Stimulated activated CD4-positive, alpha-beta T cell treated with anti-CD3 and anti-CD28 coated beads, Interleukin-15, amount 100 ng/mL, for 48 hours (primary cell): ENCODE measurements at places on chromosomes 5 and 9.

DNA sequence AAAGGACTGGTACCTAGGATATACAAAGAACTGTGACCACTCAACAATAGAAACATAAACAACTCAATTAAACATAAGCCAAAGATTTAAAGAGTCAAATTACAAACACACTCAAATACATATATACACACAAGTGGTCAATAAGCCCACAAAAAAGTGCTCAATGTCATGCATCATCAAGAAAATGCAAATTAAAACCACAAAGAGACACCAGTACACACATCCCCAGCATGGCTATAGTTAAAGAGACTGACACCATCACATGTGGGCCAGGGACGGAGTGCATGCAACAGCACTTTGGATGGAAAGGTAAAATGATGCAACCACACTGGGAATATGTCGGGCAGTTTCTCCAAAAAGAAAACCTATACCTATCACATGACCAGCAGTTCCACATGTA, 89.7 kb downstream of the CAAP1 start:
- no peak for DNase-seq

DNA sequence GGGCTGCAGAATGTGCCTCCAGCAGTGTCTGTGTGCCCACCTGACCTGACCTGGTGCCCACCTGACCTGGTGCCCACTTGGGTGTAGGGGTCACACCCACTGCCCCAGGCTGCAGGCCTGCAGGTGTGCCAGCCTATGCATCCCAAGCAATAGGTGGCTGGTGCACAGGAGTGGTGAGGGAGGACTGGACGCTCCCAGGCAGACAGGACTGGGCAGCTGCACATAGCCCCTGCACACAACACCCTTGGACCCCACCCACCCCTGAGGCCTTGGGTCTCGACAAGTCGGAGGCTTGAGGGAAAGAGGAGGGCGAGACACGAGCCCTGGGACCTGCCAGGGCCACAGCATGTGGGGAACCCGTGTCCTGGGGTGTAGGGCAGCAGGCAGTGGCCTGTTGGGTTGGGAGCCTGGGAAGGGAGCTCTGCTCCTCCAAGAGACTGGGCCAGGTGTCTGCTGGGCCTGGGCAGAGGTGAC, 10.8 kb upstream of the NRARP start:
- DNase-seq: no peak

DNA sequence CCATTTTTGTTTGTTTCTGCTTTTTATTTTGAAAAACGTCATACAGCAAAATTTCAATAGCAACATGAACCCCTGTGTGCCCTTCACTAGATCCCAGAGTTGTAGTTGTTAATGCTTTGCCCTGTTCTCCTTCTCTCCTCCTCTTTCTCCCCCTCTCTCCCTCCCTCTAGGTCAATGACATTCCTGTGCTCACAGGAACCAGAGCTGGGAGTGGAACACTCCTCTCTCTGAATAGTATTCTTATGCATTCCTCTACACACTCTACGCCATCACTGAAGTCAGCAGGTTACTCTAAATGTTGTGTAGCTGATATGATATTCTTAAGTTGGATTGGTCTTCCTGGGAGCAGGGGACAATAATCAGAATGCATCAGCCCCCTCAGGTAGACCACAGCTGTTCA, 243.4 kb downstream of the SYK start:
- DNase-seq: no peak

- no peak for DNase-seq
Measured at GRCh38 chr9:35862328-35862727, 7.9 kb downstream of the OR13J1 start.

DNA sequence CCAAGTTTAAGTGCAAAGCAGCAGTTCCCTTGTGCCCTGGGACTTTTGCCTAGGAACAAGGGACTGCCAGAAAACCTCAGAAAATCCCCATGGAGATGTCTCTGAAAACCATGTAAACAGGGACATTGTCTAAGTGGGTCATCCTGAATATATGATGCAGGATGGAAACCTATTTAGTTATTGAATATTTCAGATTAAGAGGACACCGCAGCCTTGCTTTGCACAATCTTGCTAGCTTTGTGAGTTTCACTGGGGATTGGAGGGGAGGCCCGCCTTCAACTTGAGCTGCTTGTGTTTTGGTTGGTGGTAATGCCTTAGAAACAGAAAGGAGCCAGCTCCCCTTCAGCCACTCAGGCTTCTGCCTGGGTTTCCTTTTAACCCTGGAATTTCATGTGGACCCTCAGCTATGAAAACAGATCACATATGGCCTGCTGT, 112.8 kb downstream of the C9orf152 start:
- DNase-seq: no peak
